ENCODE measurements at places on chromosomes 5 and 9.

- peak; percentile 47 for DNase-seq
Measured at GRCh38 chr9:121686930-121687541, 35.6 kb downstream of the DAB2IP start.

DNA sequence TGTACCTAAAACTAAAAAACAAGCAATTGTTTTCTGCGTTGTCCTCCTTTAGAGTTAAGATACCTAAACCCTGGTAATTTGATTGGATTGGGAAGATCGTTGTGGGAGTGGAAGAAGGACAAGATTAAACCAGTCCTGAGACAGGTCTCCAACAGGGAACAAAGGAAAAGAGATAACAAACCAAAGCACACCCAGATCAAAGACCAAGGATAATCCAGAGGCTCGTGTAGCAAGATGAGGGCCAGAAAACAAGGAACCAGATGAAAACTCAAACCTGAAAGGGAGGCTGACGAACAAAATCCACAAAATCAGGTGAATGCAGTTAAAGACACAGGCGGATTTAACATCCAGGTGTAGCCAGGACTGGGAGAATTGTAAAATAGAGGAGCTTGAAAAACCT is 618.1 kb downstream of the SLCO4C1 start:
- DNase-seq: no peak

DNA sequence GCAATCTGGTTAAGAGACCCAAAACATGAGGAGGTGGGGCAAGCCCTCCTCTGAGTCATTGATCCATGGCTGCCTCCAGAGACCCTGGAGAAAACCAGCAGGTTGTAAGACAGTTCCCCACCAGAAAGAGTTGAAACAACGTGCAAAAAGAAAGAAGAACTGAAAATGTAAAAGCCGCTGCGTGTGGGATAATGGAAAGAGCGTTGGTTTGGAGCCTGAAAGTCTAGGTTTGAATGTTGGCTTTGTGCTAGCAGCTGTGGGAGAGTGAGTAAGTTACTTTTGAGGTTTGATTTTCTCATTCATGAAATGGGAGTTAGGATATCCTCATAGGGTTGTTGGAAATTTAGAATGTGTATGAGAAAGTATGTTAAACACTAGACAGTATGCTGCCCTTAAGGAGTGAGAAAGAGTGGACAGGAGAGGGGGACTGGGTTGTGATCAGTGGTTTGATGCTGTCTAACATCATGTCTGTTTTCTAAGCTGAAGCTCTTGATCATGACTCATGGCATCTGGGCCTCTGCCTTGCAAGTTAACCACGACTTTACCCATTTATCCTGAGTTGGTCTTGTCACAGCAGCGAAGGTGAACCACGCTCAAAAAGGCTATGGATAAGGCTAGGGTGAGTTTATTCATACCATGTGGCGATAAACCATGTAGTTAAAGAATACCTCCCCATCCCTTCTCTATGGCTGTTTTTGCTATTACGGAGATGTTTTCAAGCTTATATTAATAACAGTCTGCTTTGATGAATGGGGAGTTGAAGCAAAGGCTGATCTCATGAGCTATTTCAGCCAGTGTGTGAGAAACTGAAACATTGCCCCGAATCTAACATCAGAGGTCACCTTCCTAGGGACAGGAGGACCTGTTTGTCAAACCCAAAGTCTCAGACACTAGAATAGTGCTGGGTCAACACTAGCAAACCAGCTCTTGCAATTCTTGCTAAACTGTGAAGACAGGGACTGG is 41.3 kb downstream of the ZNF366 start:
- no peak for DNase-seq

GRCh38 chr5:157611571-157612476 is 36.2 kb upstream of the ADAM19 start:
- no peak for DNase-seq

DNA sequence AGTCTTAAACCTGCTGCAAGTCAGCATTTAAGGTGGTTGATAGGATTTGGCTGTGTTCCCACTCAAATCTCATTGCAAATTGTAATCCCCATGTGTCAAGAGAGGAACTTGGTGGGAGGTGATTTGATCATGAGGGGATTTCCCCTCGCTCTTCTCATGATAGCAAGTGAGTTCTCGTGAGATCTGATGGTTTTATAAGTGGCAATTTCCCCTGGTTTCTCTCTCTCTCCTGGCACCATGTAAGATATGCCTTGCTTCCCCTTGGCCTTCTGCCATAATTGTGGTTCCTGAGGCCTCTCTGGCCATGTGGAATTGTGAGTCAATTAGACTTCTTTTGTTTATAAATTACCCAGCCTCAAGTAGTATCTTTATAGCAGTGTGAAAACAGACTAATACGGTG is 84.3 kb upstream of the SMC2 start:
- no peak for DNase-seq

GRCh38 chr9:14836885-14837284 is 73.3 kb downstream of the FREM1 start:
- DNase-seq: no peak

- DNase-seq: no peak
Measured at GRCh38 chr5:77798456-77798855, 22.3 kb upstream of the TBCA start.

DNA sequence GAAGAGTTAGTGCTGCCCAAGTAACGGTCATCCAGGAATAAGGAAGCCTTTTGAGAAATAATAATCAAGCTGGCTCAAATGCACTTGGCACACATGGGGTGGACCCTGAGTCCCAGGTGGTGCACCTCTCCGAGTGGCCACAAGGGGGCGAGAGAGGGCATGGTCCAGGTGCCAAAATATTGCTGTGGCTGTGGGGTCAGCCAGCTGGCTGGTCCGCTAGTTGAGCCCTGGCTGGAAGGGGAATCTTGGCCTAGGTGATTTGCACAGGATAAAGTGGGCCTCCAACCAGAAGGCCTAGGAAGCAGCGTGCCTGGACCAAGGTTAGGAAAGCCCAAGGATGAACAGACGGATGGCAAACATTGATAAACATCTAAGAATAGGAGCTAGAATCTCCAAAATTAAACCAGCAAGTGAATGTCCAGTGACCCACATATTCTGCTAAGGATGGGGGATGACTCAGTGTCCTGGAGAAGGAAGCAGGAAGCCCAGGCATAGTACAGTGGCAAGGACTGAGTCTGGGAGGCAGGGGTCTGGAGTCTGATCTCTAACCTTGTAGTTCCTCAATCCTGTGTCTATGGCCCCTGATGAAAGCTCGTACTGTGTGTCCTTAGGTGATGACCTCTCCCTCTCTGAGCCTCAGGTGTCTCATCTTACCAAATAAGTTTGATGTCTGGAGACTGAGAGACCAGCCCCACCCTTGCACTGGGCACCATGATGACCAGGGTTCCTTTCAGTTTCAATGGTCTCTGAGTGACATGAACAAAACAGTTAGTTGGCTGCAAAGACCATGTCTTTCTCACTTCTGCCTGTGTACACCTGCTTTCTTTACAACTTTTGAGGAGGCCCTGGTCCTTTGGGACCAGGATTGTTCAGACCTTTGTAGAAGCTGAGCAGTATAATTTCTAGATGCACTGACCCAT is 19.2 kb upstream of the SHB start:
- DNase-seq: no peak

GRCh38 chr5:168443950-168444700 is 42.1 kb upstream of the RARS1 start:
- DNase-seq: no peak

- DNase-seq: no peak
Measured at GRCh38 chr9:18368206-18368605, 105.7 kb upstream of the ADAMTSL1 start.

DNA sequence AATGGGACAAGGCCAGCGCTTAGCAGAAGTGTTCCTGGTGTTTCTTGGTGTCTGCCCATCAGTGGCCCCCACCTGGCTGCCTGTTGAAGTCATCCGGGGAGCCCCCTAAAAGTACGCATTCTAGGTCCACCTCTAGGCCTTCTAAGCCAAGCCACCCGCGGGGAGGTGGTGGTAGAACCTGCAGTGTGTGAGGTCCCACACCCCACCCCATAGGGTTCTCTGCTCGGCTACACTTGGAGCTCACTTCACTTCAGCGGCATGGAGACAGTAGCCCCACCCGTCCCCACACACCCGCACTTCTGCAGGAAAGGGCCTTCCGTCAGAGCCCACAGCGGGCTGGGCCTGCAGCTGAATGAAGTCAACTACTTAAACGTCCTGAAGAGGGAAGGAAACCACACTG is 29.6 kb upstream of the FCN2 start:
- no peak for DNase-seq

GRCh38 chr5:147481376-147481775 is 28.5 kb downstream of the DPYSL3 start:
- no peak for DNase-seq

GRCh38 chr5:66869347-66869746 is 273.2 kb downstream of the MAST4 start:
- DNase-seq: no peak

- DNase-seq: no peak
Measured at GRCh38 chr9:114086607-114087006, 8.5 kb upstream of the AMBP start.

GRCh38 chr9:35729700-35730485 is 2.1 kb downstream of the TLN1 start:
- DNase-seq: peak; percentile 52

GRCh38 chr9:124779368-124780059 is 2.6 kb downstream of the OLFML2A start:
- no peak for DNase-seq

DNA sequence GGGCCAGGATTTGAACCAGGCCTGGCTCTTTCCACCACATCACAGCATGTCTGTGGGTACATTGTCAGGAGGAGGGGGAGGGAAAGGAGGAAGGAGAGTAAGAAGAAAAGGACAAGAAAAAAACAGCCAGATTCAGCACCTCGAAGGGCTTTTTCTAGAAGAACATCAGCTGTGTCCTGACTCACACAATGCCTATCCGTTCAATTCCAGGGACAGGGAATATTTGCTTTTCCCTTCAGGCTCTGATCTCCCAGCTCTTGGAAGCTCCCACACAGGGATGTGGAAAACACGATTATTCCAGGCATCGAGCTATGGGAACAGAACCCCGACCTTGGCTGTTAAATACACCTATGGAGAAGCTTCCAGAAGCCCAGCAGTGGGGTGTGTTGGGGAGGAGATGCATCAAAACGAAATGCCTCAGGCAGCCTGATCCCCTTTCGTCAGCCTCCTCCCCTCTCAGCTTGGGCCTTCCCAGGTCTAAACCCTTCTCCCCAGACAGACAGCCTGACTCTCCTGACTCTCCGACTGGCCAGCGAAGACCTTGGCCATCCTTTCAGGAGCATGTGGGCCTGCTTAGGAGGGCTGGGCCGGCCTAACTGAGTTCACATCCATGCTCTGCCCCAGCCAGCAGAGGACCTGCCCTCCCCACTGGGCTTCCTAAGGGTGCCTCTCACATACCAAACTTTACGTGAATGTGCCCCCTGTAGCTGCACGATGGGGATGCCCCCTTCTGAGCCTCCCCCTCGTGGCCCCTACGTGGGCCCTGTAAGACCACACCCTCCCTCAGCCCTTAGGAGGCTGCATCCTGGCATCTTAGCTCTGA is 54.4 kb downstream of the NEURL1B start:
- no peak for DNase-seq

- no peak for DNase-seq
Measured at GRCh38 chr5:117769877-117770276, 1195.3 kb upstream of the SEMA6A start.

DNA sequence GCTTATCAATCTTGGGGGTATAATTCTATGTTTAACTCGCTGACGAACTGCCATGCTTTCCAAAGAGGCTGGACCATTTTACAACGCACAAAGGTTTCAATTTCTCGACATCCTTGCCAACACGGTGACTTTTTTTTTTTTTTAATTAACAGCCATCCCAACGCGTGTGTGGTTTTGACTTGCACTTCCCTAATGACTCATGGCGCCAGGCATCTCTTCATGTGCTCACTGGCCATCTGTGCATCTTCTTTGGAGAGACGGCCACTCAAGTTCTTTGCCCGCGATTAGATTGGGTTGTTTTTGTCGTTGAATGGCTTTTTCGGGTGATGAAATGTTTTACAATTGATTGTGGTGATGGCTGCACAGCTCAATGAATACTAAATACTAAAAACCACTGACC is 12.5 kb upstream of the CARD9 start:
- DNase-seq: no peak

GRCh38 chr5:176590035-176590717 is 19.8 kb downstream of the GPRIN1 start:
- DNase-seq: no peak

- DNase-seq: peak; percentile 39
Measured at GRCh38 chr9:26742828-26743476, 149.7 kb downstream of the CAAP1 start.

DNA sequence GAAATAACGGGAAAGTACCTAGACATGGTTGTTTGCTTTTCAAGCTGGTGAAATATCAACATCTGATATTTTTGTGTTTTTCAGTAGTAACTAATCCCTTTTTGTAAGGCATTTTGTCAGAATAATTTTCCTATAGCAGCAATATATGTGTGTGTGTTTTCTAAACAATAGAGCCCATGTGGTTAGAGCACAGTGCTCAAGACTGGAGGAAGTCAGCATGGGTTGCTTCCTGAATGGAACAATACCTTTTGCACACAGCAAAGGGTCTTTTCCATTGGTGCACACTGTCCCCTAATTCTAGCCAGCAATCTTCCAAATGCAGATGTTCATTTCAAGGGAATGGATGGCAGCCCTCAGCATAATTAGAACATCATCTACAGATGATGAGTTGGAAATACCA is 270.1 kb downstream of the AOPEP start:
- DNase-seq: no peak

- no peak for DNase-seq
Measured at GRCh38 chr9:98924946-98925820, 18.5 kb upstream of the COL15A1 start.

- no peak for DNase-seq
Measured at GRCh38 chr5:10201223-10201868, 48.3 kb downstream of the ATPSCKMT start.

DNA sequence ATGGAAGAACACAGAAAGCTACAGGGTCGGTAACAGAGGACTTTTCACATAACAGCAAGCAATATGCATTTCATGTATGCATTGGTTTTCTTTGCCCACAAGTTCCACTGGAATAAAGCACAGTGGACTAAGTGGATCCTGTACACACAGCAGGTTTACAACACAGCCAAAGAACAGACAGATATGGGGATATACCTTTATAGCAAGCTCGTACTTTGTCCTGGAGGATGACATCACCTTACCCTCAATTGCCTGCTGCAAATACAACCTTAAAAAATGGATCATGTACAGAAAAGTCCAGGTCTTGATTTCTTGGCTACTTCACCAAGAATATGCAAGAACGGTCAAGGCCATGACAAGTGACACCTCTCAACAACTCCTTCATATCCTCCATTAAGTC is 1445.5 kb downstream of the MAT2B start:
- no peak for DNase-seq

GRCh38 chr5:151151793-151152192 is 5.8 kb downstream of the ANXA6 start:
- no peak for DNase-seq

DNA sequence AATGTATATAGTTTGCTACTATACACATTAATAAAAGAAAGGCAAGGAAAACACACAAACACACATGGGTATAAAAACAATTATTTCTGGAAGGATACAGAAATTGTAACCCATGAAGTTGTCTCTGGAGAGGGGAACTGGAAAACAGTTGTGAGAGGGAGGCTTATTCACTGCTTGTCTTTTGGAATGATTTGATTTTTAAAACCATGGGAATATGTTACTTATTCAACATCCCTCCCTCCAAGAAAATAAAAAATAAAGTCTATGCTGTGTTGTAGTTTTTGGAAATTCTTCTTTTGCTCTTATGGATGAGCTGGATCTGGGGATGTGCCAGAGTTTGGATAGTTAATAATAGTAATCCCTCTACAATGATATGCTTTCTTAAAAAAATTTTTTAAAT is 6.0 kb upstream of the C1QTNF2 start:
- no peak for DNase-seq
